Panc1 (cell line): ENCODE measurements at places on chromosomes 13 and 19.
A peak's percentile ranks its signal among the peaks of the same experiment; 100 is the strongest.

GRCh38 chr13:94431987-94432386 lies 47.5 kb downstream of the DCT start:
- no peak for DNase-seq

- DNase-seq, result no peak
These were observed 5.5 kb downstream of the ZBTB7A start for GRCh38 chr19:4061178-4061682.

- DNase-seq, result no peak
These were observed 62.6 kb upstream of the USP29 start for GRCh38 chr19:57057036-57057686.

DNA sequence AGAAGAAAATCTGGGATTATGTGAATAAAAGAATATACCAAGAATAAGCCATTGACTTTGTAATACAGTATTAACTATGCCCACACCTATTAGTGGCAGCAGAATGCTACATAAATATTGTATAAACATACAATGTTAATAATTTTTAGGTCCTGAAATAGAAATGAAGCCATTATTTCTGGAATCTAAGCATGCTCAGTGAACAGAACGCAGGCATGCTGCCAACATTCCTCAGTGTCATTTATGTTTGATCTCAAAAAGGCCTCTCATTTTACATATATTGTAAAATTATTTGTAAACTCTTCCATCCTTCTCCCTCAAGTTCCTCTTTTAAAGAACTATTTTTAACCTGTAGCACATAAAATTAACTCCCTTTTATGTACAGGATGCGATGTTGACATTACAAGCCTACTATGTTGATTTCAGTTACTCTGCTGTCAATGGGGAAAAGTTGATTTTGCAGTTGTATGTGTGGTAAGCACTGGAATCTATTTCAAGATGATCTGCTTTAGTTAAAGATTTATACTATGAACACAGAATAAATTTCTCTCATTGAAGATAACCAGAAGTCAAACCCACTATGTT lies 118.8 kb downstream of the VWA8 start:
- no peak for DNase-seq

DNA sequence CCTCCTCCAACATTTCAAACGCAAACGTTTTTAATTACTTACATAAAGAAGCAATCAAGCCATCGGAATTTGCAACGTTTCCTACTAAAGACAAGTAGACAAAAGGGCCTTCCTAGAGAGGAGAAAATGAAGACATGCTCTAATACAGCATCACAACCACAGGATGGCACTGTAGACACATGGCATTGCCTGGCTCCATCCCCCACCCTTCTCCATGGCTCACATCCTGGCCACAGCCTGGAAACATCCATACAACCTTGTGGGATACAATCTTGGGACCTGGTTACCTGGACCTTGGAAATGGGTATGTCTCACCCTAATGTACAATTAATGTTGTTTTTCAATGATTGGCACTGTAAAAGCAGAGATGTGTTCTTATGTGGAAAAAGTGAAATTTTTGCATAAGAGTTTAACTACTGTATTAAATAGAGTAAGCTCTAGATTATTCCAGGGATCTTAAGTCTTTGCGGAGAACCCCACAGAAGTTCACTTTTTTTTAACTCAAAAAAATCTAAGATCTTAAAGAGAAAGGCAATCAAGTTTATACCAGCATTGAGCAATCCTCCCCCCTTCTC lies 21.5 kb downstream of the EBPL start:
- peak; percentile 67 for DNase-seq

- no peak for DNase-seq
These were observed 927.3 kb downstream of the DIAPH3 start for GRCh38 chr13:59236309-59236919.

GRCh38 chr13:99034333-99035085 lies 56.6 kb upstream of the DOCK9 start:
- DNase-seq, result no peak

GRCh38 chr13:109989686-109990085 lies 203.3 kb upstream of the IRS2 start:
- DNase-seq, result no peak

DNA sequence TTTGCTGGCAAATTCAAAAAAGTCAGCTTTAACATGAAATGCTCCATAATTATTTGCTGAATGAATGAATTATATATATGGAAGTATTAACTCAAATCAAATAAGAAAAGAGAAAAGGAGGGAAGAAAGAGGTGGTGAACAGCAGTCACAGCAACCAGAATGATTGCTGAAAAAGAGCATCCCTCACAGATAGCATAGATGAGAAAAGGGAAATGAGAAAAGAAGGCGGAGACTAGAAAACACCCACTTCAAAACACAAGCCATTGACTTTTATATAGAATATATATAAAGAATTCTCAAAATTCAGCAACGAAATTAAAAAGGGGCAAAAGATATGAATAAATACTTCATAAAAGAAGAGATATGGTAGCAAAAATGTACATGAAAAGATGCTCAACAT lies 75.2 kb downstream of the CAB39L start:
- DNase-seq, result no peak

DNA sequence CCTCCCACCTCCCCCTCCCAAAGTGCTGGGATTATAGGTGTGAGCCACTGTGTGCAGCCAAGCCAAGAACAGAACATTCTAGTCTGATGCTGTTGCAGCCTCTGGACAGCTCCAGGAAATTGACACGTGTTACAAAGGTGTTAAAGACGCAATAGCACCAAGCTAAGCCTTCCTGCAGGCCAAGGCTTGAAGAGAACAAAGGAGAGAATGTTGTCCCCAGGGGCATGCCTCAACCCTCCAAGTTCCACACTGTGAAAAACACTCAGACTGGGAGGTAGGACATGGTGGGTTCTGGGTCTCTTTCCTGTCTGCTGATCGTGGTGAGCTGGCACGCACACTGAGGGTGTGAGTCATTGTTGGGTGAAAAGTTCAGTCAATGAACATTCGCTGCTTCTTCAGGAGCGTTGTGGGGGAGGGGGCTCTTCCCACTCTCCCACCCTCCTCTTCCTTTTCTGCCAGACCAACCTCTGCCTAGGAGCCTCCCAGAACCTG lies 5.3 kb upstream of the PTPRS start:
- DNase-seq, result no peak

GRCh38 chr19:33219261-33219815 lies 6.3 kb downstream of the SLC7A10 start:
- no peak for DNase-seq

DNA sequence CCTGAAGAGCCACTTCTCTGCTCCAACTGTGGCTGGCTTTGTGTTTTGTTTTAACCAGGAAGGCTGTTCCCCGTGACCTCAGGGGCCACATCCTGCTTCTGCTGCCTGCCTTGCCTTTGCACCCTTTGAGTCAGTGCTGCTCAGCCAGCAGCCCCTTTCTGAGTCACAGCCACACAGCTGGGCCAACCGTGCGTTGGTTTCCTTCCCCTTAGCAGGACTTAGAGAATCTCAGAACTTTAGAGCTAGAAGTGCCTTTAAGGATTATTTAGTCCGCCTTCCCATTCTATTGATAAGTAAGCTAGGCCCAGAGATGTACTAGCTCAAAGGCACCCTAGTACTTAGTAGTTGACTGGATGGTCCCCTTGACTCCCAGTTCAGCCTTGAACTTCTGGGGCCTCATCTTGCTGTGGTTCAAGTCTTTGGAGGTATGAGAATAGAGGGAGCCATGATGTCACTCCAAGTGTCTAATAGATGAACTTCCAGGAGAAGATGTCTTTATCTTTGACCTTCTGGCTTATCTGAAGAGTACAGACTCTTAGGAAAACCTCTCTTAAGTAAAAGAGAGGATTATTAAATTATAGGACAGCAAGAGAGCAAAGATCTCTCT lies 8.0 kb downstream of the RGCC start:
- no peak for DNase-seq

DNA sequence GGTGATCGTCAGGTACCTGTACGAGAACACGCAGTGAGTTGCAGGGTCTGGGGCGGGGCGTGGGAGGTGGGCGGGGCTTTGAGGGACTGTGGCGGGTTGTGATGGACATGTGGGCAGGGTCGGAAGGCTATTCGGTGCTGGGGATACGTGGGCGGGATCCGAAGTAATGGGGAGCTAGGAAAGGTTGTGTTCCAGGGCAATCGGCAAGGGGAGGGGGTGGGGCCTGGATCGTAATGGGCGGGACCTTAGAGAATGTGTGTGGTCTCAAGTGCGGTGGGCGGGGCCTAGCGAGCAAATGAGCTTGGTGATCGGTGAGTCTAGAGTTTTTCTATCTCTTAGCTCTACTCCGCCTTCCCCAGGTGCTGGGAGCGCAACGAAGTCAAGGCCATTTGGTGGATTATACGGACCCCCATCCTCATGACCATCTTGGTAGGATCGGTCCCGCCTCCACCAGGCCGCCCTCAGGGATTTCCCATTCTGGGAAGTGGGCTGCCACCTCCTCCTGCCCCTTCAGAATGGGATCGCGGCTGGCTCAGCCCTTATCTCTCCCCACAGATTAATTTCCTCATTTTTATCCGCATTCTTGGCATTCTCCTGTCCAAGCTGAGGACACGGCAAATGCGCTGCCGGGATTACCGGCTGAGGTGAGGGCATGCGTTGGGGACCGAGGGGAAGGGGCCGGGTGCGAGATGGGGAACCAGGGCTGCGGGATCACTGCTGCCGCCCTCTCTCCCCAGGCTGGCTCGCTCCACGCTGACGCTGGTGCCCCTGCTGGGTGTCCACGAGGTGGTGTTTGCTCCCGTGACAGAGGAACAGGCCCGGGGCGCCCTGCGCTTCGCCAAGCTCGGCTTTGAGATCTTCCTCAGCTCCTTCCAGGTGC lies 9.6 kb downstream of the GIPR start:
- no peak for DNase-seq

- no peak for DNase-seq
These were observed 18.1 kb downstream of the NKPD1 start for GRCh38 chr19:45142726-45143110.

DNA sequence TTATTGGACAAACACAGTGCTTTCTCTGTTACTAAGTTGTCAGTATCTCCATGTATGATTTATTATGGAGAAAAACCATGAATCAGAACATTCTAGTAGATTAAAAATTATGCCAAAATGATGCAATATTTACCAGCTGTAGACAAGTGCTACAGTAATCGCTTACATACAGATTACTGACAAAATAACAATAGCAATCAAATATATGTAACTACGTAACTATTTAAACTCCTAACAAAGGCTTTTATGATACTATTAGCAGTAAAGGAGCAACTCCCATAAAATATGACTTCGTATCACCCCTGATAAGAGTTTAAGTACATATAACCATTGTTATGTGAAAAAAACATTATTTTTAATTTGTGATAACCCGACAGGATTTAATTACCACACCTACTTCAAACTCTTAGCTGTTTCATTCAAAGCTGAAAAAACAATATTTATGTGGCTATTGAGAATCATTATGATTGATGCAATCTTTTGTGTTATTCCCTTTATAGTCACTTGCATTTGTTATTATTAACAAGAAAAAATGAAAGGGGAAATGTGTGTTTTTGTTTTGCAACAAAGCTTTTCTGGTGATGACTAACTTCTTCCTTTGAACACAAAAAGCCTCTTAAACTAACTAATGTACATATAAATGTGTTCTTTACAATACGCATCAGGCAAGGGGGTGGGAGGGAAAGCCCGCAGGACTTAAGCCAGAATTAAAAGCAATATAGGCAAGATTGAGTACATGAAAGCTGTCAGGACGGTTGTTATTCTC lies 147.4 kb downstream of the ABCC4 start:
- DNase-seq, result no peak

- no peak for DNase-seq
These were observed 8.4 kb downstream of the ZNF808 start for GRCh38 chr19:52535771-52536447.

- DNase-seq, result no peak
These were observed 45.6 kb upstream of the C13orf42 start for GRCh38 chr13:51156648-51157047.

GRCh38 chr19:58474291-58474996 lies 1.7 kb upstream of the ZNF446 start:
- DNase-seq, result no peak

DNA sequence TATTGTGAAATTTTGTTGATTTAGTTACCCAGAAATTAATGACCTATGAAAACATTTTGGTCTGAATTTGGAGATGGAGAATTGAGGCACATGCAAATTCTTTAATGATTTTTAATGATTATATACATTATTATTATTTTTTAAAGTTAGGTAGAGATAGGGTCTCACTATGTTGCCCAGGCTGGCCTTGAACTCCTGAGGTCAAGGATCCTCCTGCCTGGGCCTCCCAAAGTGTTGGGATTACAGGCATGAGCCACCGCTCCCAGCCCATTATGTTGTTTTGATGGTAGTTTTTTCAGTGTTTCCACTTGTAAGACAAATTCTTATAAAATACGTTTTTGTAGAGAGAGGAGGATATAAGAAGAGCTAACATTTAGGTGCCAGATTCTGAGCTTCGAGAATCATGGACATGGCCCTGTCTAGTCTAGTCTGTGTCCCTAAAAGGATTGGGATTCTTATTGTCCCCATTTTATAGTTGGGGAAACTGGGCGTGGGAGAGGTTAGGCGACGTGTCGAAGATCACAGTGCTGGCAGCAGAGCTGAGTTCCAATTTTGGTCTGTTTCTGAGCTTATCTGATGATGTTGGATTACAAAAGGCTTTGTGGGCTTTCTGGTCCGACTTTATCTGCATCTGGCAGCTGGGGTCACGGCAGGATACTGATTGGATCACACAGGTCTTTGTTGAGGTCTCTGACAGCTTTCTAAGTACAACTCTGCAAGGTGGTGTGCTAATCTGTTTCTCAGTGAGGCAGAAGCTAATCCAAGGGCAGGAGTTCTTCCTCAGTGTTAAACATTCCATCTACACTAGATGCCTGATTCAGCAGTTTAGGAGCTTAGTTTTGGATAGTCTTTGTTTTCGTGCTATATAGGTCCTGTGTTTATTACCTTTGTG lies 7.5 kb upstream of the WDR88 start:
- no peak for DNase-seq

DNA sequence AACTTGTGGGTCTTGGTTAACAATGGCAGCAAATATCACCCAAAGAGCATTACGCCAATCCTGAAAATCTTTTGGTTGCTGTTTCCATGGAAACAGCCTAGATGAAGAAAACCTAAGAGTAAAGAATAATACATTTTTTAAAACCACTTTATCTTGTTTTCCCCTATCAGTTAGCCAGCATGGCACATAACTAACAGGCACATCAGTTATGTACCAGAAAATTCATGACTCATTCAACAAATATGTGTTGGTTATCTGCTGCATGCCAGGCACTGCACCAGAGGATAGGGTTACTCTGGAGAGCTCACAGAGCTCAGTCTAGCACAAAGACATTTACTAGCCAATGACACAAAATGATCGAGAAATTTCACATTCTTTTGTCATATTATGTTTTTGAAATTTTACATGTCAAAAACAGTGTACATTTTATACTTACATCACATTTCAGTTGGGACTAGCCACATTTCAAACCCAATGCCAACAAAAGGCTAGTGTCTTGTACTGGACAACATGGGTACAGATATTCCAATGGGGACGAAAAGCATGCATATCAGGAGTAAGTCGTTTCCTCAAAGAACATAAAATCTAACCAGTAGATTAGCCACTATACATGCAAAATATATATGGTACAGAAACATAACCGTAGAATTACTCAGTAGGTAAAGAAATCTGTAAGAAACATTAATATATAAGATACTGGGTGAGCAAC lies 20.3 kb downstream of the LNX2 start:
- DNase-seq, result no peak

- no peak for DNase-seq
These were observed 93.2 kb upstream of the SERP2 start for GRCh38 chr13:44280456-44280855.
